Right atrium auricular region (tissue), 2 donors: ENCODE measurements at places on chromosomes 16 and 17.

DNA sequence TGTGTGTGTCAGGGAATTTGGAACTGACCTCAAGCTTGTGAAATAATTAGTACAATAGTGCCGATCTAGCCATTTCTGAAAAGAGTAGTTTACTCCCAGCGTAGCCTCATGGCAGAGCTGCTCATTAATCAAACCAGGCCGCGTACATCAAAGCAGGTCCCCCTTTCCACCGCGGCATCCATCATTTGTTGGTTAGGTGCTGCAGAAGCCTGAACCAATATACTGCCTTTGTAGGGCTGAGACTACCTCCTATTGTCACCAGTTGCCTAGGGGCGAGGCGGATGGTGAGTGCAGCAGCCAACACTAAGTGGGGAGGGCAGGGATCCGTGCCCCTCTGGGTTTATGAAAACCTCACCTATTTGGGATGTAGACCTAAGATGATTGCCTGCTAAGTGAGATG lies 264.1 kb downstream of the TMEM114 start:
- no peak for DNase-seq

- DNase-seq = no peak
Measured at GRCh38 chr17:75605790-75606189, 18.2 kb downstream of the MYO15B start.

DNA sequence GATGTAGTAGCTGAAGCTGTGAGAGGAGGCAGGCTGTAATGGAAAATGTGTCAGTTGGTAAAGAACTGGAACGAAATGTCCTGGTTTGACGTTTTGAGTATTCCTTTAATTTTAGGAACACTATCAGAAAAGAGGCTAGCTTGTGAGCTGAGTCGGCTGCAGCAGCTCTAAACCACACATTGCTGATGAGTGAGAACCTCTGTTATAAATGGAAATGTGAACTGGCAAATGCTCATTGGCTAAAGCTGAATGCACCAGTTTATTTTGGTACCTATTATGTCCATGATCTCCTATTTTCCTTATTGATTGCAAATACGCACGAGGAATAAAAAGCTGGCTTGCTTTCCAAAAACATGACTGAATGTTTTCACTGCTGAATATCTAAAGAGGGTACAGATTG lies 11.0 kb upstream of the WIPI1 start:
- DNase-seq = no peak

DNA sequence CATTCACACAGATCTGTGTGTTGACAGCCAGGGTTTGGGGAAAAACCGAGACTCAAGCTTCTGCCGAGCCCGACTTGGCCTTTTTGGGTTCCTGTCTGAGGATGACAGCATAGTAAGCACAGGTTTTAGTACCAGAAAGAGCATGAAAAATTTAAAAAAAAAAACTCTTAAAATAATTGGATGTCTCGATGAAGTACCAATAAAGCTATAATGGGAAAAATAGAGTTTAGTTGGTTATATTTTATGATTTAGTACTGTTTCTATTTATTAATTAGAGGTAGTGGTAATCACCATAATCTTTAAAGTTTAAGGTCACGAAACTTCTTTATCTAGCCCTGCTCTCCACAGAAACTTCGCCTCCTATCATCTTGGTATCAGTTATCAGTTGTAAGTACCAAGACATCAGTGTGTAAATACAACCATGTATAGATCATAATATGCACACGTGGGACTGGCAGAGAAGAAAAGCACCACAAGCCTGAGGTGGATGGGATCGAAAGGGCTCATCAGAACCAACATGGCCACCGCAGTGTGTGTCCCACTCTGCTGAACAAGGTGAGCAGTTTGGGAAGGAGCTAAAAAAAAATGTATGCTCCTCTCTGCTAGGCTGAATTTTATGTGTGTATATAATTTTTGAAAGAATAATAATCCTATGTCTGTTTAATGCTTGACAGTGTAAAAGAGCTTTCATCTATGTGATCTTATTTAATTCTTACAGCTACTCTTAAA lies 14.4 kb upstream of the EEF2K start:
- DNase-seq = no peak

DNA sequence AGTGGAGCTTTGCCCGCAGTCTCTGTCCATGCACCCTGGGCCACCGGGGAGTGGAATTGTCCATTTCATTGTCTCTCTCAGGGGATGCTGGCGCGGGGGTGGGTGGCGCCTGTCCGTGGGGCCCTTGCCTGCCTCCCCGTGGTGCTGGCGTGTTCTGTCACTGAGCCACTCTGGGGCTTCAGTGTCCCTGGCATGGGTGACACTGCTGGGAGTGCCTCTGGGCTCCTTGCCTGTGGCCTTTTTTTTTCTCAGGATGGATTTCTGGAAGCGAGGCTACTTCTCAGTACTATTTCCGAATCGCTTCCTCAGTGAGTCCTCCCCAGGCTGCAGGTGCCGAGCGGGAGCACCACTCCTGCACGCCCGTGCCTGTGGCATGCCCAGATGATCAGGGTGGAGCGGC lies 55.0 kb downstream of the PDPK1 start:
- no peak for DNase-seq

GRCh38 chr17:46817151-46817900 lies 1.2 kb downstream of the WNT3 start:
- DNase-seq = no peak

- DNase-seq = no peak
Measured at GRCh38 chr17:2379489-2380225, 21.2 kb downstream of the MNT start.

DNA sequence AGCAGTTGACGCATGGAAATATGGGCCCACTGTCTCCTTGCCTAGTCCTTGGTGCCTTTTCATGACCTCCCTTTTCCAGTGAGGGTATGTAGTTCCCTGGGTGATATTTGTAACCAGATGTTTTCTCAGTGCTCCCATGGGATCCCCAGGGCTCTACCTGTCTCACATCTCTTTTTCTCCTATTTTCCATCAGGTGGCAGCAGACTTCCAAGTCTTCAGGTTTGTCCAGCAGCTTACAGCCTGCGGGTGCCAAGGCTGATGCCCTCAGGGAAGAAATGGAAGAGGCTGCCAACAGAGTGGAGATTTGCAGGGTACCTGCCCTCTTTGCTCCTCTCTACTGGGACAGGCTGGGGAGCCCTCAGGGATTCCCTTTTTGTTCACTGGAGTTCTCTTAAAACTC lies 89.1 kb downstream of the ELAC2 start:
- DNase-seq = no peak

- no peak for DNase-seq
Measured at GRCh38 chr17:14310605-14311004, 9.7 kb downstream of the HS3ST3B1 start.

- no peak for DNase-seq
Measured at GRCh38 chr17:6704470-6705052, 8.6 kb downstream of the SLC13A5 start.

DNA sequence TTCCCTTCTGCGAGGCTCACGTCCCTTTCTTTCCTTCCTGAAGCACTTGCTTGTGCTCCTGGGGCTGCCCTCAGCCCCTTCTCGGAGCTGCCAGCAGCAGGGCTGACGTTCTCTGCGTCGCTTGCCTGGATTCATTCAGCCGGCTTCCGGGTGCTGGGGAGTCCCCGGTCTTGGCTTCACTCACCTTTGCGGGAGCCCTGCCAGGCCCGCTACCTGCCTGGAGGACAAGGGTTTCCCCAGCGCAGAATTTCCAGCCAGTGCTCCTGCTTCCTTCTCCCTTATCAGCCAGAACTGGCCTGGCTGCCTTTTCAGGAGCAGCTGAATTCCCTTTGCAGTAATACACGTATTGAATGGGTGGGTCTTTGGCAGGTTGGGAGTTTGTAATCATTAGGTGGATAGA lies 22.1 kb upstream of the IL17C start:
- DNase-seq = no peak
